NCI-H774 (cell line): ENCODE measurements at places on chromosomes 13 and 19.

DNA sequence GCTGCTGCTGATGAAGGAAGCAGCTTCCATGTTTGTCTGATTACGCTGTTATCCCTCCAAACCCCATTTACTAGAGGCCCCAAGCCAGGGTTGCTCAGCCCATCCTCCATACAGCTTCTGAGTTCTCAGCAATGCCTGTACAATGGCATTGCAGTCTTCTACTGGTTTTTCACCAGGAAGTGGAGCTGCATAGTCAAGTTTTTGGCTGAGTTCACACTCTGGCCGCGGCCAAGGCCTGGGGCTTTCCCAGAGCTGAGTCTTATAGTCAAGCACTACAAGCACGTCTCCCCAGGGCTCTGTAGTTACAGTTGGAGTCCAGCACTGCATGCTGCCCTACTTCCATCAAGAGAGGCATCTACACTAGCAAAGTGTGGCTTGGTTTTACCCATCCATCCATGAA lies 182.5 kb downstream of the POU4F1 start:
- no peak for DNase-seq

DNA sequence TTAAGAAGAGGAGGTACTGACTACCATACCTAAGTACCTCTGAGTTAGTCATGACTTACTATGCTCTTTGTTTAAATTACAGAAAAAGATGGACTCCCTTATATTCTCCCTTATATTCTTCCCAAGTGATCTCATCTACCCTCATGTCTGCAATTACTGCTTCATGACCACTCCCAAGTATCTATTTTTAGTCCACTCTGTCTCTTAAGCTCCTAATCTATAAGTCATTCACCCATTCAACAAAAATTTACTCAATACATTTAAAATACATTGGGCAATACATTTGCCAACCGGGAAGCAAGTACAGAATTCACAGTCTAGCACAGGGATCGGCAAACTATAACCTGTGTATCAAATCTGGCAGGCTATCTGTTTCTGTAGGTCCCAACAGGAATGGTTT lies 42.6 kb downstream of the KPNA3 start:
- no peak for DNase-seq

- DNase-seq, result no peak
Observed at GRCh38 chr19:44883922-44884321, 7.1 kb upstream of the TOMM40 start.

DNA sequence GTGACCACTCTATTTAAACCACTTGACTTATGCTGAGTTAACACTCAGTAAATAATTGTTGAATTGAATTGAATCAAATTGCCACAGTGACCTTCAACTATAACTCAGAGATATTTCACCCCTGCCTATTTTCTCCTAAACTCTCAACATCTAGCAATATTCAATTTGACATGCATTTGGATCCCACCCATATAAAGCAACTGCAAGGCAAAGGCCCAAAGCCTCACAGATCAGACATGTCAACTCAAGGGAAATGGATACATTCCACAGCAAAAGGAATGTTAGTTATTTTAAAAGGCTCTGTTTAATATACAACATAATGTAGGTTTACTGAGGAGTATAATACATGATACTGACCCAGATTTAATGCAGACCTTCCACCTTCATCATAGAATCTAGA lies 107.4 kb downstream of the KCTD12 start:
- DNase-seq, result no peak

DNA sequence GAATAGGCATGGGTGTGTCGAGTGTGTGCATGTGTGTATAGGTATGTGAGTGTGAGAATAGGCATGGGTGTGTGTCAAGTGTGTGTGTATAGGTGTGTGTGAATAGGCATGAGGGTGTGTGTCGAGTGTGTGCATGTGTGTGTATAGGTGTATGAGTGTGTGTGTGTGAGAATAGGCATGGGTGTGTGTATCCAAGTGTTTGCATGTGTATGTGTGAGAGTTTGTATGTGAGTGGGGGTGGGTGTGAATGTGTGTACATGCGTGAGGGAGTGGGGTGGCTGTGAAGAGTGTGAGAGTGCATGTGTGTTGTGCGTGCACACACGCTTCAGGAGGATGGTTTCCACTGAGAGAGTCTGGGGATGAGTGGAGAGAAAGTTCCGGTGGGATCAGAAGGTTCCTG lies 13.5 kb downstream of the EVI5L start:
- DNase-seq, result no peak

DNA sequence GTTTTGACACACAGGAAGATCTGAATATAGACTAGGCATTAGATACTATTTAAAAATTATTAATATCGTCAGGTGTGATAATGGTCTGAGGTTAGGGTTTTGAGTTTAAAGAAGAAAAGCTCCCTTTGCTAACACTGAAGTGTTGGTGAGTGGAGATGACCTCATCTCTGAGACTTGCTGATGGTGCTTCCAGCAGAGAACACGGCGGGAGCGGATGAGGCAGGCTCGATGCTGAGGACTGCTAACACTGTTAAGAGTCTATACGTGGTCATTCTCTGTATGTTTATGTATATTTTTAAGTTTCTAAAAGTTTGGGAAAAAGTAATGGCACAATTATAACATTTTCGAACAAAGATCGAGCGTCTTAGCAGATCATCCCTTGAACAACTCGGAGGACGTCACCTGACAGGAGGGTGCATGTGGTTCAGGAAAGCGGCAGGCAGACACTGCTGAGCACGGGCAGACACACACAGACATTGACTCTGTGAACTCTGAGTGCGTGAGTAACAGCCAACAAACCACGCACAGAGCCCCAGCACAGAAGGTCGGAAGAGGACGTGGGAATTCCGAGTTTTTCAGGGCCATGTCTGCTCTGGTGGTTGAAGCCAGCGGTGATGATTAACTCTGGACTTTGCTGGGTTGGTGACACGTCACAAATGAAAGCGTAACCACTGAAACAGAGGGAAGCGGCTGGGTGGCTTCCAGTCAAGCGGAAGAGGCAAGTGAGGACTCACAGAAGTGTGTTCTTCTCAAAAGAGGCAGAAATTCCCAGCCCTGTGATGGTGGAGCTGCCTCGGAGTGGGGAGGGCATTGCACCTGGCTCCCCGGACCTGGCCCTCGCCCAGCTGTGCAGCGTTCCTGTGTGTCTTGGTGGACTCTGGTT lies 91.9 kb upstream of the TEX29 start:
- DNase-seq, result peak; percentile 51
